ENCODE measurements at places on chromosomes 6 and 20. TPM values are rescaled to one million over a fixed set of nuclear protein-coding genes. Genes with fewer than 3 reads are reported as not detected.

The WFDC12 gene
- total RNA-seq = not detected

The C4B gene
- total RNA-seq = 420 TPM

The HLA-DPB1 gene
- 91.0 TPM for total RNA-seq

DNA sequence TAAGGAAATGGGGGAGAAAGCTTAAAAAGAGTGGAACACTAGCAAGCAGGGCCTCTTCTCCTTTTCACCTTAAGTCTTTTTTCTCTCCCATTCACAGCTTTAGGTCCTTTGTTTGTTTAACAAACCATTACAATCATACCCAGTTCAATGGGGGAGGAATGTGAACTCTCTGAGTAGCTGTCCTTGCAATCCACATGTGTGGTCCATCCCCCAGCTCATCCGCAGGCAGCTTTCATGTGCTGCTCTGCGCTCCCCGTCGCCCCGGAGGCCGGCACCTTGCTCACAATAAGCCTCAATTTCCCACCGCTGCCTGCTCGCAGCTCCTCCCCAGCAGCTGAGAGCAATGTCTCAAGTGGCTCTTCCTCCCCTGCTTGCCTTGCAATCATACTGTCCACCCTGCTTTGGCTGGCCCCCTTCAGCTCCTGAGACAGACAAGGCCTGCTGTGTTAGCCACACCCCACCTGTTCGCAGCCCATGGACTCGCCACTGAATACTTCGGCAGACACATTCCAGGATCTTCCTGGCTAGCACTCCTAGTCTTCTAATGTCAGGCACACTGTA, 49.1 kb downstream of the PLAGL1 start:
- H3K4me1 ChIP-seq = no peaks in the 10 kb centered on the region
- H3K27ac ChIP-seq = no peak overlapping the region
- no peaks in the 10 kb centered on the region for H3K27me3 ChIP-seq

- no peak for DNase-seq
- H3K4me3 ChIP-seq = no peak overlapping the region
- H3K36me3 ChIP-seq = no peaks in the 10 kb centered on the region
These were observed 354.3 kb downstream of the COL12A1 start for GRCh38 chr6:74851596-74851995.

All from tibial nerve (tissue), 4 donors.